ENCODE measurements at places on chromosomes 1 and 21. TPM values are rescaled to one million over a fixed set of nuclear protein-coding genes. Genes with fewer than 3 reads are reported as not detected.
A peak's percentile ranks its signal among the peaks of the same experiment; 100 is the strongest.

DNA sequence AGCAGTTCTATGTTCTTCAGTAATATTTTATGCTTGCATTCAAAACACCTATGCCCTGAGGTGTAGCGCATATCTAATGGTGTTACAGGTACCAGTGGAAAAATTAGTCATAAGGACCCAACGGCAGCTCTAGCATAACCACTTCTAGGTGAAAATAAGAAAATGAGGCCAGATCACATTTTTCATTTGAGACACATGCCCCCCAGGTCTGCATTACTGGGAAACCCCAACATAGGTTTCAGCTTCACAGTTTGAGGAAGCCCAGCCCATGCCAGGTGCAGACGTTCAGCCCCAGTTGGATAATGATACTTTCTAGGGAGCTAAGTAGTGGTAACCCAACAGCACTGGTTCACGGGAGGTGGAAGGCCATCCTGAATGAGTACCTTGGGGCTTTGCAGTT is 129.8 kb downstream of the CNIH3 start:
- no peak for DNase-seq

Gene MIS18A
- 2.6 TPM for total RNA-seq

DNA sequence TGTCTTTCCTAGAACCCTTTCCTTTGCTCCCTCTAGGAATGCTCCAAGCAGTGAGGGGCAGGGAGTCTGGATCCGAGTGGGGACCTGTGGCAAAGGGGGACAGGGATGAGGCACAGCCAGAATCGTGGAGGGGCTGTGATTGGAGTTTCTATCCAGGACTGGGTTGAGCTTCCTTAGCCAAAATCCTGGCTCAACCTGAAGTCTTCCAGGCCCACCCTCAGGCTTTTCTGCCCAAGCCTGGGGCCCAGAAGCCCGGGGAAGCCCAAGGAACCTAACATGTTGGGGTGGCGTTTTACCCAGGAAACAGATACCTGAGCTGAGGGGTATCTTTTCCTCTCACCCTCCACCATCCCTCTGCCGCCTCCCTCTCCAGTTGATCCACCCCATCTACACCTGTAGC is 5.4 kb downstream of the MYOG start:
- no peak for DNase-seq

DNA sequence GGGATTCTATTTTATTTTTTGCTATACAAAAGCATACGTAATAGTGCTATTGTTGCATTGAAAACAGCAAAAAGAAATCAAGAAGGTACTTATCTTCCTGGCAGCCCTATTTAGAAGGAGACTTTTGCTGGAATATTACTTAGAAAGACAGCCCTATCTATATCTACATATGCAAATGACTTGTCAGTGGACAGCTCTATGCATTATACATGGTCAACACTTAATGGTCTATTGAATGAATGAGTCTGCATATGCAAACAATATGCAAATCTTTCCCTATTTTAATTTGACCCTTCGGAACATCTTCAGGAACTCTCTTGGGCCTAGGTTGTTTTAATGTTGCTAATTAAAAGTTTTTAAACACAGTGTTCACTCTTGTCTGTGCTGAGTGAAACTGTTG is 110.8 kb downstream of the PLXNA2 start:
- no peak for DNase-seq

DNA sequence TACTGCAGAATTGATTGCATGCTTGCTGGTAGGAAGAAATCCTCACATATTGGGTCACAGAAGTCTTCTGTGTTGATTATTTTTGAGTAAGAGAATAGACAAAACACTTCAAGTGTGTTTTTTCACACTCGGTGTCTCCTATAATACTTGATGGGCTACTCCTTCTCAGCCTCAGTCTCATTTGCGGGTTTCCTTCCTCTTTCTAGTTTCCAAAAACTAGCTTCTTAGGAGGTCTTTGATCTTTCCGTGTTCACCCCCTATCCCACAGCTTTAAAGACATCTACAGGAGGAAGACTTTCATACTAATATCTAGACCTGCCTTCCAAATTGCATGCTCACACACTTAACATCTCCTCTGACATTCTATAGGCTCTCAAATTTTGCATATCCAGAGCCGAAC is 40.7 kb upstream of the NTPCR start:
- no peak for DNase-seq

Gene SPATA21
- not detected for total RNA-seq

GRCh38 chr1:237478842-237479241 is 411.9 kb downstream of the ZP4 start:
- no peak for DNase-seq

DNA sequence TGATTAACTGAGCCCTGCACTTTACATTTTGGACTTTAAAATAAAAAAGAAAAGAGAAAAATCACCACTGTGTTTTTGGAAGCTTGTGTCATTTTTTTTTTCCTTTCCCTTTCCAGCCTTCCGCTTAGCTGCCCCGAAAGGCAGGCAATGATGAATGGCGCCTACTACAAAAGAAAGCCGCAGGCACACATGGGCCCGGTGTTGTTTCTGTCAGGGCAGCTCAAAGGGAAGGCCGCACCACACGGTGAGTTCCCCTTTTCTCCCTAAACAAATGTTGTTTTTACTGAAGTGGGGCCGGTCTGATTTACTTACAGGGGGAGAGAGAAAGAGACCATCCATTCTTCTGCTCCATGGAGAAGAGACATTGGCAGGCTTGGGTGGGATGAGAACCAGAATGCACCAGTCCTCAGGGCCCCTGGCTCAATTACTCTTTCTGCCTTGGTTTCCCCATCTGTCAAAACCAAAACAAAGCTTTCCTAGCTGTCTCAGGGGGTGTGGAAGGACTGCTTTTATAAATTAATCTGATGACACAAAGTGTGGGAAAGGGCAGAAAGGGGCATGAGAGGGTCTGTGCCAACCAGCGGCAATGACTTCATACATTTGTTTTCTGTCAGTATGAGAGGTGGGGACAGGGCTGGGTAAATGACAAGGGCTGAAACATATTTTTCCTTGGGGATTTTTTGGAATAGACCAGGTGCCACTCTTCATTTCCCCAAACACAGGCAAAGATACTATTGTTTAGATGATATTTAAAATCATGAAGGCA is 91.4 kb upstream of the PLXNA2 start:
- no peak for DNase-seq

DNA sequence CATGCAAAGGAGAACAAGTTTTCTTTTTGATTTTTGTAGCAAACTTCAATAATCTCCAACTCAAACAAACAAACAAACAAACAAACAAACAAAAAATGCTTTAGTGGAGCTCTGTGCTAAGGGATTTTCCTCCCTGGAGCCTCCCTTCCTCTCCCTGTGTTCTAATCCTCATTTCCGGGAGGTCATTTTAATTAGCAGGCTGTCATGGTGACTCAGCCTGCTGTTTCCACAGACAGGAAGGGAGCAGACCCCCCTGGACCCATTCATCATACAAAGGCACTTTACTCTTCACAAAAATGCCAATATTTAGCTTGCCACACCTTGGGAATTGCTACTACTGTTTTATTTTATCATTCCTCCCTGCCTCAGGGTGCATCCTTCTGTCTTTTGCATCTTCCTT is 61.0 kb upstream of the SPATA6 start:
- DNase-seq: no peak

DNA sequence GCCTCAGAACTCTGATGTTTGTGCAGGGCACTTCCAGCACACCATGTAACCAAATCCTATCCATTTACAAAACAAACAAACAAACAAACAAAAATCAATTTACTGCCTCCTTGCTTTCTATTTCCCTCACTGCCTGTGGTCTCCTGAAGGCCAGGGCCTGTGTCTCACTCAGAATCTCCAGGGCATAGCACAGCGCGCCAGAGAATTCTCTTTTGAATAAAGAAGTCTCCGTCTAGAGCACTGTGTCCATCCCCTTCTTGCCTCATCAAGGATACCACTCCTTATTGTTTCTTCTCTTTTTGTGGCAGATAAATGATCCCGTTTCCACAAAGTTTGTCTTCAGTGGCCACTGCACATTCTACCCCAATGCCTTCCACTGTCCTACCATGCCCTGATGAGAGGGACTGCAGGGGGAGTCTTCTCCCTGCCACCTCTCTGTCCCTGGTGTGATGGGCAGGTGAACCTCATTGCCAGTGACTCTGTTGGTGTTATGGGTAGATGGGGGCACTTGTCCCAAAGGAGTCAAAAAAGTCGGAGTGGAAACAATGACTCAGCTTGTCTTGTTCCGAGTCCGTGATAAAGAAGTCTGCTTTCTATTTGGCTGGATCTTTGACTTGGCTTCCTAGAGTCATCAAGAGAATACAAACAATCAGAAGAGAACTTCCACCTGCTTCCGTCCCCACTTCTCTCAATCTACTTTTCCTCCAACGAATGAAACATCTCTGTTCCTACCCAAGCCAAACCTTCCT is 30.0 kb downstream of the XCL2 start:
- no peak for DNase-seq

Gene RPTN
- total RNA-seq: not detected

- DNase-seq: no peak
Observed at GRCh38 chr21:27817074-27817473, 850.2 kb upstream of the ADAMTS5 start.

- DNase-seq: no peak
Observed at GRCh38 chr21:32914424-32915039, 111.2 kb upstream of the OLIG2 start.

DNA sequence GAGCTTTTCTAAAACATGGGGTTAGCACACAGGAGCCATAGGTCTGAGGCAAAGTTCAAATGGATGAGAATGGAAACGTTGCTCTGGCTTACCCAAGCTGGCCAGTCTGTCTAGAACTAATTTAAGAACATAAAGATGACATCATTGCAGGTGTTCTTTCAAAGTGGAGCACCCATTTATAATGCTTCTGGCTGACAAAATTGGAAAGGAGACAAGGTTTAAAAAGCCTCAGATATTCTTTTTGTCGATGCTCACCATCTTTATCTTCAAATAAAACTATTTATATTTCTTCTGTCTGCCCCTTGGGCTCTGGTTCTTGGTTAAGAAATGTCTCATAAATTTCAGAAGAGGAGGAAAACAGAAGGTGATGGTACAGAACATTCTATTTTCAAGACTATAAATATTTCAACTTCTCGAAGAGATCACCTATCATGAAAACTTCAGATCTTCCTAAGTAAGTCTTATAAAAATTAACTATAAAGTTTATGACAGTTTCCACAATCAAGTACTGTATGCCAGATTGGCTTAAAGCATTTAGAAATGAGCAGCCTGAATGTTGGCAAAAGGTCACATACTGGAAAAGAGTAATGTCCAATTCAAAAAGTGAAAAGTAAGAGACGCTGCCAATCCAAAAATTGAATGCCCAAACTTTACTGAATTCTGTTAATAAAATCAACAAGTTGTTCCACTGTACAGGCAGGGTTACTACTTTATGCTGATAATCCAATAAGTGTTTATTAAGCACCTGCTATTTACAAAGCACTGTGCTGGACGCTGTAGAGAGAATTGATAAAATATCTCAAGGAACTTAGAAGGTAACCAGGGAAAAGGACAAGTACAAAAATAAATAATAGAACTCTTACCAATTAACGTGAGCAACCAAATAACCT is 92.0 kb downstream of the ETS2 start:
- no peak for DNase-seq

Gene HUNK
- total RNA-seq: 0.40 TPM

Gene NUP133
- 30.6 TPM for total RNA-seq

Gene LCE3E
- total RNA-seq: not detected

DNA sequence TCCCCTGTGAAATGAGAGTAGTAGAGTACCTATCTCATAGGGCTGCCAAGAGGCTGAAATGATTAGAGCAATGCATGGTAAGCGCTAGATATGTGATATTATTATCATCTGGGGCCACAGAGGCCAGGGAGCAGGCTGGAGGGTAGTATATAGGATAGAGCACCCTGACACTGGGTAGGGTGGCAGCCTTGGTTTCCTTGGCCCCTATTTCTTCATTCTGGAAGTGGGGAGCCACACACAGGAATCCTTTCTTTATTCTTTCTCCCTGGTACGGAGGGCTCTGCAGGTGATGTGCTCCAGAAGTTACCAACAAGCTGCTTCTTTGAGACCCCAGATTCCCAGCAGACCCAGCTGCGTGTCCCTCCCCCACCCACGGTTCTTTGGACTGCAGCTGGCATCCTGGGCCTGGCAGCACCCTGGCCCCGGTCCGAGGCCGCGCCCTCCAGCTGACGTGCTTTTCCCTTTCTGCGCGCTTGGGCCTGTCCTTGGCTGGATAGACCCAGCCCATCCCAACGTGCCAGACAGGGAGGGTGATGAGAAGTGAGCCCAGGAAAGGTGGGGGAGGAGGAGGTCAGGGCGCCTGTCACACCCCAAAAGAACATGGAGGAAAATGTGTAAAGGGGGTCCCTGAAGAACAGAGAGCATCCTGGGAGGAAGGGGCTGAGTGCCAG is 18.2 kb downstream of the INAVA start:
- no peak for DNase-seq

Gene PLA2G2F
- not detected for total RNA-seq

DNA sequence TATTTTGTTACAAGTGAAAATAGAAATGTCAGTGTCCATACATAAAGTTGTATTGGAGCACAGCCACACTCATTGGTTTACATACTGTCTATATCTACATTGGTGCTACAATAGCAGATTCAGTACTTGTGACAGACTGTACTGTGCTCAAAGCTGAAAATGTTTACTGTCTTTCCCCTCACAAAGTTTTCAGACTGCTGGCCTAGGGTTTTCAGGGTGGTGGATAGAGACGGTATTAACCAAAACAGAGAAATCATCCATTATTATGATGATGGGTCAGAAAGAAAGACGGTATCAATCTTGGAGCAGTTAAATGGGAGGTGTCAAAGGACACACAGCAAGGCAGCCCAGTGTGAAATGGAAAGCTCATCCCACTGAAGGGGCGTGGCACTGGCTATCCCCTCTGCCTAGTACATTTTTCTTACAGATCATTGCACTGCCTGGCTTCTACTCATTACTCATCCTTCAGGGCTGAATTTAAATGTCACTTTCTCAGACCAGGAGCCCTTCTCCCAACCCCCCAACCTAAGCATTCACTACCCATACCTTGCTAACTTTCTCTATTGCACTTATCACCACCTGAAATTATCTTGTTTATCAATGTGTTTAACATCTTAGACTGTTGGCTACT is 10.2 kb downstream of the JAK1 start:
- no peak for DNase-seq

- DNase-seq: peak; percentile 70
Observed at GRCh38 chr1:37476460-37477197, 2.2 kb downstream of the ZC3H12A start.

- DNase-seq: peak; percentile 66
Observed at GRCh38 chr1:46166521-46167462, 8.1 kb upstream of the TSPAN1 start.

Gene BEST4
- 0.12 TPM for total RNA-seq

Gene CTSE
- 0.15 TPM for total RNA-seq

Measured in left ventricle myocardium superior (tissue), 1 donor.